Pulmonary artery endothelial cell (primary cell): ENCODE measurements at places on chromosomes 16 and 17.

DNA sequence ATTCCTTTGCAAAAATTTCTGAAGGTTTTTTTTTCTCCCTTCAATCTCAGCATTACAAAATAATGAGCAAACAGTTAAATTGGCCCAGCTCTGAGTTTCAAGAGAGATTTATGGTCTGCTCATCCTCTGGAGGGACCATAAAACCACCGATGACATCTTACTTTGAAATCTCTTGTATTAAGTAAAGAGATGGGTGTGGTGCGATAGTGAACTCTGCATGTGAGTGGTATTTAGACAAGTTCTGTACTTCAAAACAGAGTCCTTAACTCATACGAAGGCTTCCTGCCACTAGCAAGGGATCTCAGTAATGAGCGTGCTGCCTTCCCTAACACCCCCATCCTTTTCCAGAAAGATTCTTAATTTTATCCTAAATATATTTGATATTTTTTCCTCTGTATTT lies 2.1 kb downstream of the FAM20A start:
- DNase-seq = no peak

DNA sequence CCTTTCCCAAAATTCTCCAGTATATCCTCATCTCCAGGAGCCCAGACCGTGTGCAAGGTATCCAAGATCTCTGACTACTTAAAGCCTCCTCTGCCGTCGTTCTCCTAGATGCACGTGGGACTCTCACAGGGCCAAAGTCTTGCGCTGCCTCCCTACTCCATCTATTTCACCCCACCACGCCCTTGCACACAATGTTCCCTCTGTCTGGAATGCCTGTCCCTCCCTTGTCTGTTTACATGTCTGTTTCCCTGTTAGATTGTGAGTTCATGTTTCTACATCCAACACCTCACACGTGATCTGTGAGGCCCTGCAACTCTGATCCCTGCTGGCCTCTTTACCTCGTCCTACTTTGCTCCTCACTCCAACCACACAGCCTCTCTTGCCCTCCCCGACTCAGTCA lies 4.9 kb upstream of the FZD2 start:
- no peak for DNase-seq

DNA sequence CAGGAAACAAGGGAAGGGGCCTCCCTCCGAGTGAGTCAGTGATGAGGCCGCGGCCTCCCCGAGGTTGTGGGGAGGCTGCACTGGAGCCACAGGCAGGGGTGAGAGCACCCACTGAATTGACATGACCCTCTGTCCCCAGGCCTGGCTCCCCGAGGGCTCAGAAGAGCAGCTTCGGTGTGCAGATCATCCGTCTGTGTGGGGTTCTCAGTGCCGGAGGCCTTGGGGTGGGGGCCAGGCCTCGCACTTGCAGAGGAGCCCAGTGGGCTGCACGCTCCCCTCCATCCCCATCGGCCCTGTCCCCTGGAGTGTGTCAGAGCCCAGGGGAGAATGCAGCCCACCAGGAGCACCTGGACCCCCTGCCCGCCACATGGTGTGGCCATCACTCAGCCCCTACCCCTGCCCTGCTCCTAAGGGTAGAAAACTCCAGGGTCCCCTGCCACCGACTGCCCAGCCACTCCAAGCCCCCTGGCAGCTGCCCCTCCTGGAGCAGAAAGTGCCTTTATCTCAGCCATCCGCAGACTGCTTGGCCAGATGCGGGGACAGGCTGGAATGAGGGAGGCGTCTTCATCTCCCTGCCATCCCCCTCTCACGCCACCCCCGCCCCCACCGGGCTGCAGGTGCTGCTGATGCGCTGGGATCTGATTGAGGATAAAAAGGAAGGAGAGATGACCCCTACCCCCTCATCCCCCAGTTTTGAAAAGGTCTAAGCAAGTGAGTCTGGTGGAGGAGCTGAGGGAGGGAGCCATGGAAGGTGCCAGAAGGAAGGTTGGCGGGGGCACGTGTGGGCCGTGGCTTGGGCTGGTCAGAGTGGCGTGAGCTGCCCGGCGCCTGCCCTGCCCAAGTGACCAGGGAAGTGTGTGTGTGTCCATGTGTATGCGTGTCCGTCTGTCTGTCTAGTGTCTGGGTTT lies 358.3 kb downstream of the SEC14L1 start:
- DNase-seq = no peak

DNA sequence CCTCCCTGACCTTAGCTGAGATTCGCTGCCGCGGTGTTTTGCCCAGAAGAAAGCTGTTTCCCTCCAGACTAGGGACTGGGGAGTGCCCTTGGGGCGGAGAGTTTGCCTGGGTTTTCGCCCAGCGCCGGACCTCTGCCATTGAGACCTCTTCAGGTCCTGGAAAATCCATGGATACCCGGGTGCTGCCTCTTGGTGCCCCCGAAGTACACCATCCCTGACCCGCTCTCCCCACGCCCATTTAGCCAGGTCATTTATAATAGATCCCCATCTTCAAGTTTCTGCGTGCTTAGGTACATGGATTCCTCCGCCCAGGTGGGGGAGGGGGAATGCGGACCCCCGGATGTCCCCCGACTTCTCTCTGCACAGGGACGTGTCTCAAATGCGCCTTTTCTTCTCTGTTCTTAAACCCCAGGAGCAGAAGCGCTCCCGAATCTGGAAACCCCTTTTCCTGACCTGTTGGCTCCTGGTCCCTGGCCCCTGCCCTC lies 15.0 kb upstream of the CBX8 start:
- no peak for DNase-seq
